ENCODE measurements at places on chromosomes 7 and 10. TPM values are rescaled to one million over a fixed set of nuclear protein-coding genes. Genes with fewer than 3 reads are reported as not detected.

- no peak for DNase-seq
Observed at GRCh38 chr10:21527598-21528235, 2.2 kb upstream of the SKIDA1 start.

DNA sequence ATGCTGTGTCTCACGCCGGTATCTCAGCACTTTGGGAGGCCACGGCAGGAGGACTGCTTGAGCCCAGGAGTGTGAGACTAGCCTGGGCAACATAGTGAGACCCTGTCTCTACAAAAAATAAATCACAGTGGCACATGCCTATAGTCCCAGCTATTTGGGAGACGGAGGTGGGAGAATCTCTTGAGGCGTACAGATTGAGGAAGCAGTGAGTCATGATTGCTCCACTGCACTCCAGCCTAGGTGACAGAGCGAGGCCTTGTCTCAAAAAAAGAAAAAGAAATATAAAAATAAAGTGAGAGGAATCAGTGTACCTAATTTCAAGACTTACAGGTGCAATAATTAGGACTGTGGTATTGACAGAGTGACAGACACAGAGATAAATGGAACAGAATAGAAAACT is 23.9 kb downstream of the SLC25A40 start:
- DNase-seq = no peak

GRCh38 chr10:17061418-17061817 is 68.2 kb downstream of the CUBN start:
- no peak for DNase-seq

DNA sequence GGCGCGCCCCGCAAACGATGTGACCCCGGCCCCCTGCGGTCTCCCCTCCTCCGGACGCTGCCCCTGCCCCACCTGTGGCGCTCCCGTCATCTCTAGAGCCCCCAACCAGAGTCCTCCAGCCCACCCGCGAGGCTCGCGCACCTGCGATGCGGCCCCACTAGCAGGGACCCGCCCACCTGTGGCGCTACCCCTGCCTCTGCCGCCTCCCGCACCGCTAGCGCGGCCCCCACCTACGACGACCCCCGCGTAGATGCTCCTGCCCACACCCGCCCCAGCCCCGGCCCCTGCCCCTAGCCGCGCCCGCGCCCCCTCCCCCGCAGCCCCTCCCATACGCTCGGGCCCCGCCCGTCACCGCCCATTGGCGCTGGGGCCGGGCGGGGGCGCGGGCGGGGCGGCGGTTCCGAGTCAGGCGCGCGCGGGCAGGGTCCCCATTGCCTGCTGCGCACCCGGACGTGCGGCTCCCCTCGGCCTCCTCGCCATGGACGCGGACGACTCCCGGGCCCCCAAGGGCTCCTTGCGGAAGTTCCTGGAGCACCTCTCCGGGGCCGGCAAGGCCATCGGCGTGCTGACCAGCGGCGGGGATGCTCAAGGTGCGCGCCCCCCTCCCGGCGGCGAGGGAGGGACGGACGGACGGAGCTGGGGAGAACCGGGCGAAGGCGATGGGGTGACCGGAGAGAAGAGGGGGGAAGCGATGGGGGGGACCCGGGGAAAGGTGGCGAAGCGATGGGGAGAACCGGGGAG is at the start of gene PFKP:
Gene PFKP, plus strand, starts transcription at position 431 of the 741 bp plus-strand sequence. Its CDS starts 48 bp downstream, at position 479.
- no peak for DNase-seq

The CCSER2 gene
- 14.5 TPM for total RNA-seq

The CCNJ gene
- total RNA-seq = 7.9 TPM
